ENCODE measurements at places on chromosomes 5 and 9. TPM values are rescaled to one million over a fixed set of nuclear protein-coding genes. Genes with fewer than 3 reads are reported as not detected.

- no peak for DNase-seq
Observed at GRCh38 chr9:87880683-87881082, 2.0 kb upstream of the SPATA31E1 start.

DNA sequence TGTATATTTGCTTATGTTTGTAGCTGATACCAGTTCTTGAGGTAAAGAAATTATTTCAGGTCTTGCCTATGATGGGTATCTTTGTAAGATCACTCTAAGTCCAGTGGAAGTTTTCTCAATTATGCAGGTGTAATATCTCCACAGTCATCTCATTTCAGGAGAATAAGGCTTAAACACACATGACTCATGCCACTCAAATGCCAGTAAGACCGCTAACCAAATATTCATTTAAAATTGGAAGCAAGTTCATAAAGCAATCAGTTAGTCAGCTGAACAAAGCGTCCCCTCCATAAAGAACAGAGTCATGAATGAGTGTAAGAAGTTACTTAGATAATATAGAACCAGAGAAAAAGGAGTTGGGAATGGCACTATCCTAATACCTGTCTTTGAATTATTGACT, 248.7 kb downstream of the LURAP1L start:
- DNase-seq: peak; percentile 81

GRCh38 chr5:86684222-86684621, 66.5 kb downstream of the COX7C start:
- peak; percentile 41 for DNase-seq

DNA sequence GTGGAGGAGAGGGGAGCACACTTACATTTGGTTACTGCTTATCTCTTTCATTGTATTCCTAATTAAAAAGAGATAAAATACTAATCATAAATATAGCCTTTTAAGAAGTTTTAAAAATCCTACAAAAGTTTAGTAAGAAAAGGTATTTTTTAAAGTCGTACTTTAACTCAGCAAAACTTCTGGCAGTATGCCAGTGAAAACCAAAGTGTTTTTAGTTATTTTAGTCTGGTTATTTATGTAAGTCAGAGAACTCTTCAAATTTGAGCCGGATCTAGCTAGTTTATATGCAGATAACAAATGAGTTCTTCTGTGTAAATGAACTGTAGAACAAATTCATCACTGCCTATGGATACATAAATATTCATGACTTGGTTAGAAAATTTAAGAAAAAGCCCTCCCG, 36.5 kb upstream of the ANKDD1B start:
- DNase-seq: no peak

Gene MCIDAS
- total RNA-seq: 0.95 TPM

Gene HAPLN1
- total RNA-seq: 24.4 TPM

Gene DBH
- total RNA-seq: not detected

Gene CCL21
- not detected for total RNA-seq

Gene GEMIN5
- total RNA-seq: 25.5 TPM

Data from Daoy (cell line).